Stimulated activated CD8-positive, alpha-beta memory T cell treated with anti-CD3 and anti-CD28 coated beads, Interleukin-7, amount 100 ng/mL, for 1 hour (primary cell): ENCODE measurements at places on chromosomes 3 and 15.
A peak's percentile ranks its signal among the peaks of the same experiment; 100 is the strongest.

- DNase-seq = no peak
These were observed 949 bp upstream of the MITF start for GRCh38 chr3:69738315-69738714.

DNA sequence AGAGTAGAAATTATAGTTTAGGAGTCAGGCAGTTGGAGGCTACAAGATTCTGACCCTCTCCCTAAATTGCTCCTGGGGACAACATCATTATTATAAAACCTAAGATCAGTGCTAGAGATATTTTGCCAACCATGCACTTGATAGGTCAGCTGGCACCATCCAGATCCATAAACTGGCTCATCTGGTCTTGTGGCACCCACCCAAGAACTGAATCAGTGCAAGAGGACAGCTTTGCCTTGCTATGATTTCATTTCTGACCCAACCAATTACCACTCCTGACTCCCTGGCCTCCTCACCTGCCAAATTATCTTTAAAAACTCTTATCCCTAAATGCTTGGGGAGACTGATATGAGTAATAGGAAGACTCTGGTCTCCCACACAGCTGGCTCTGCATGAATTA is 461.1 kb upstream of the TGFBR2 start:
- DNase-seq = no peak

- no peak for DNase-seq
These were observed 95.6 kb downstream of the ECT2 start for GRCh38 chr3:172846103-172846561.

GRCh38 chr15:28786521-28786920 is 61.9 kb downstream of the GOLGA6L7 start:
- DNase-seq = no peak

DNA sequence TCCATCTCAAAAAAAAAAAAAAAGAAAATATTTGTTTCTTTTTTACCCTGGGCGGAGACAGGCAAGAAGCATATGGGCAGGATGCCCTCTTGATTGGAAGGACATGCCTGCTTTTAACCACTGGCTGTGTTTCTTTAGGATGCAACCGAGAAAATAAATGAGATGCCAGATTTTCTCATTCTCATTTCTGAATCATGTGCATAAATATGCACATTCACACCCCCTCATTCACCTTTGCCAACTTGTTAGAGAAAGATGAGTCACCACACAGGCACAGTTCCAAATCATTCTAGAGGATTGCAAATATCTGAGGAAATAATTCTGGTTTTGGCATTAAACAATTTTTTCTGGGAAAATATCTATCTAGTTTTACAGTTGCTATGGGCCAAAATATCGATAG is 3.3 kb downstream of the LIPH start:
- DNase-seq = no peak

DNA sequence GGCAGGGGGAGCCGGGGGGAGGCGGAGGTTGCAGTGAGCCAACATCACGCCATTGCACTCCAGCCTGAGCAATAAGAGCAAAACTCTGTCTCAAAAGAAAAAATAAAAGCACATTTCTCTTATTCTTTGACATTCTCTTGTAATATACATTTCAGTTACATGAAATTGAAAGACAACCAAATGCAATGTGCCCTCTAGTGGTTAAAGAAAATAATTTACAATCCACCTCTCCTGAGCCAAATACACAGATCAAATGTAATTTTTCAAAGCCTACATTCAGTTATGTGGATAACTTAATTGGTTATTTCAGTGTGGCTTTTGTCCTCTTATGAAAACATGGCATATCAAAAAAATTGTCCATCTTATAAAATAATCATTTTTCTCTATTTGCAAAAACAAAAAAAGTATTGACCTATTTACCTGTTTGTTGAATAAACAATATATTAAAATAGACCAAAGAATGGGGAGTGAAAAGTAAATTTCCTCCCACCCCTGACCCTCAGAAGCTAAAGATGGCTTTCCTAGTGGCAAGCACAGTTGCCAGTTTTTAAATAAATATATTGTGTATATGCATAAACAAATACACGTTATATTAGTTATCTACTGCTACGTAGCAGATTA is 14.2 kb upstream of the U2SURP start:
- no peak for DNase-seq

GRCh38 chr3:188507244-188507720 is 353.3 kb downstream of the LPP start:
- no peak for DNase-seq

DNA sequence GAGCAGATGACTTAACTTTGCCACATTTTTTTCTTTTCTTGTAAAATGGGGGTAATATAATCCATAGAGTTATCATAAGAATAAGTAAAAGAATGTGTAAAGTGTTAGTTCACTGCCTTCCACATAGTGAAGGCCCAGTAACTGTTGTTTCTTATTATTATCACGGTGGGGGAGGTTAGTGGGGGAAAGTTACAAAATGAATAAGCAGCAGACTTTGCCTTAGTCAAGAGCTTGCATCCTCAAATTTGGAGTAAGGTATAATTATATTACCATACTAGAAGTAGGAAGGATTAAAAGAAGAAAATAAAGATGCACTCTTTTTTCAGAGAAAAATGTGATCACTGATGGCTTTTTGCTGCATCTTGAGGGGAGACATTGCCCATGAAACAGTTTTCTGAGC is 247.6 kb downstream of the PTPRG start:
- DNase-seq = no peak

GRCh38 chr3:55884491-55885285 is 397.6 kb upstream of the WNT5A start:
- no peak for DNase-seq

- DNase-seq = no peak
These were observed 29.7 kb downstream of the BUB1B start for GRCh38 chr15:40190591-40190990.

DNA sequence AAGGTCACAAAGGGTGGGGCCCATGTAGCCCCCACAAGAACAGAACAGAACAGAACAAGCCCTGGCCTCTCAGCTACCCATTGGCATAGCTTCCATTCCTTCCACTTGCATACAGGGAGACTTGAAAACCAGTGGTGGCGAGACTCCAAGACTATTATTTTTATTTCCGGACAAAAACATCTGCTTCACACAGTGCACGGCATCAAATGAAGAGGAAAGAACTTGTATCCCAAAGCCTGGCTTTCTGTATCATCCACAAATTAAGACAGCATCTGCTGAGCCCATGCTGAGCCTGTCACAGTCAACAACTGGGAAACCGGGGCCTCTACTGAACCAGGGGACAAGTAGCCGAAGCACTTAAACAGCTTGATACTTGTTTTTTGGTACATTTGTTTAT is 56.0 kb downstream of the CLEC3B start:
- DNase-seq = no peak

- DNase-seq = no peak
These were observed 60.5 kb upstream of the PRR23C start for GRCh38 chr3:139105154-139105702.

- no peak for DNase-seq
These were observed 8.6 kb downstream of the NT5DC2 start for GRCh38 chr3:52524752-52525679.

GRCh38 chr3:87410110-87410509 is 133.7 kb upstream of the POU1F1 start:
- DNase-seq = no peak

DNA sequence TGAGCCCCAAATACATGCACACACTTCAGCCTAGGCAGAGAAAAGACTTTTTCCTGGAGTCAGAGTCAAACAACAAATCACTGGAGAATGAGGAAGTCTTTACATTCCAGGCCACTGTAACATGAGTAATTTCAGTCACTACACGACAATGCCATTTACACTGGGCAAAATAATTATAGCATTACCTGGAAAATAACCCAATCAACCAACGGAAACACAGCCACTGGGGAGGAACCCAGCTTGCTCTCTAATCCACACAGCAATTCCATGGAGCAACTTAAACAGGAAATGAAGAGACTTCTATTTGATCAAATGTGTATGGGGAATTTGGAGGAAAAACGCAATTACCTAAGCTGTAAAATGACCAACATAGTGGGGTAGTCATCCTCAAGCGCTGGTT is 15.2 kb downstream of the FSTL1 start:
- no peak for DNase-seq

DNA sequence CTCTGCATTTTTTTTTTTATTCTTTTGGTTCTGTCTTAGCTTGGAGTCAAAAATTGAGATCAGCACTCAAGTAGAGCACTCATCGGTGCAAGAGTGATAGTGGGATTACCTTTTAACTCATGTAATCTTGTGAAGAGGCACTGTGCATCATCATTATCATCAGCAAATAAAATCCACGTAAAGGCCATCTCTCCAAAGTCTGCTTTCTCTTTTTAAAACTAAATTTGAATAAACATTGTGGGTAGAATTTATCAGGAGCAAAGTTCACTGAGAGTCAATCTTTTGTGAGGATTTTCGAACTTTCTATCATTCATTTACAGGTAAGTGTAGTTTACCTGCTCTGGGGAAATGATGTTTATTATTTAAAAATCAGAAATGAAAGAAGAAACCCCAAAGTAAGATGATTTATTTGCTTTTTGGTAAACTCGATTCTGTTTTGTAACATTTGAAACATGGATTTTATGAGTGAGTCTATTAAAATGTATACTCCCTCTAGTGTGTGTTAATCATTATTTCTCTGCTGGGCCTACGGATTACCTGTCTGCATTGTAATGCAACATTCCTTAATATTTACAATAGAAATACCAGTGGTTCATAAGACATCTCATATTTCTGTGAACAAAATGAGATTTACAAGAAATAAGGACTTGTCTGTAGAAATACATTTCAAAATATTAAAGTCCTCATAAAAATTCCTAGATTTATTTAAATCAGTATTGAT is 327.7 kb upstream of the NAALADL2 start:
- DNase-seq = no peak

DNA sequence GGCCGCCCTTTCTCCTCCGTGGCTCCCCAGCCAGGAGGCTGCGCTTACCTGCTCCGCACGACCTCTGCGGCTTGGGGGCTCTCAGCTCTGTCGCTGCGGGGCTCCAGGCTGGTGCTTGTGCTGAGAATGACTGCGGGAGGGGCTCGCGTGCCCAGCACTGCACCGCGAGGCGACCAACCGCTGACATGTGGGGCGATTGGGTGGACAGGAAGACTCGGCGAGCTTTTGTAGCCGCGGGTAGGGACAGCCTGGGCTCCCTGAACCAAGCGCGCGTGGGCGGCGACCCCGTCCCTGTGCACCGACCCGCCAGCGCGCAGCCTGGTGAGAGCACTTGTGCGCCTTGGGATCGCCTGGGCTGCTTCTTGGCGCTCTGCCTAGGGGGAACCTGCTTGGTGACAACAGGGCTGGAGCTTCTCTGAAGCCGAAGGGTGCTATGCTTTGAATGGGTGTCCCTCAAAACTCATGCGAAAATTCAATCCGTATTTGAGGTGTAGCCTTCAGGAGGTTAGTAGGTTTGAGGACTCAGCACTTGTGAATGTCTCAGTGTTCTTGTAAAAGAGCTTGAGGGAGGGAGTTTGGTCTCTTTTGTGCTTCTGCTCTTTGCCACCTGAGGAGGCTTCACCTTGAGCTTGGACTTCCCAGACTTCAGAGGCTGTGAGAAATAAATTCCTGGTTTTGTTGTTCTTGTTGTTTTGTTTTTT is 50.4 kb downstream of the IL12A start:
- no peak for DNase-seq

- peak; percentile 30 for DNase-seq
These were observed 12.4 kb downstream of the TNK2 start for GRCh38 chr3:195895861-195896360.

GRCh38 chr3:64837986-64838735 is 150.4 kb upstream of the ADAMTS9 start:
- DNase-seq = no peak

GRCh38 chr3:14261229-14261628 is 82.6 kb downstream of the LSM3 start:
- DNase-seq = peak; percentile 60

GRCh38 chr3:16109929-16110328 is 64.6 kb upstream of the GALNT15 start:
- DNase-seq = no peak

DNA sequence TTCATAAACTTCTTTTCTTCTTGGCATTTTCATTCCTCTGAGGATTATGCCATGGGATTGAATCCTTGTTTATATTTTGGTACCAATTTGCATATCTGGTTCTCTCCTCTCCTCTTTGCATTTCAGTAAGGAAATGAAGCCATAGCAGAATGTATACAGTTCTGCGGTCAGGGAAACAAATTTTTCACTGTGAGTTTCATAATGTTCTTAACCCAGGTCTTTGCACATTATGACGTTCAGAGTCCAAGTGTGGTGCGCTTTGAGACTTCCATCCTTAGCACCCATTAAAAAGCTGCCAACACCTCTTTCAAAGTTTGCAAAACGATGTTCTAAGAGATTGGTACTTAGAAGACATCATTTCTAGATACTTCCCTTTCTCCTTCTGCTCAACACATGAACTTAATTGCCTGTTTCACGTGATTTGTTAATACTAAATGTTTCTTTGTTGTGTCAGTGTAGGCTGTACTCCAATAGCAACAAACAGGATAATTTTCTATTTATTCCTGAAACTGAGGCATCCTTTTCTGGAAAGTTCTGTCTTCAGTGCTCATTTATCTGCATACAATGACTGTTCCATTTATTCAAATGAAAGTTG is 953.1 kb upstream of the NR2F2 start:
- no peak for DNase-seq

- DNase-seq = no peak
These were observed 71.1 kb upstream of the XCR1 start for GRCh38 chr3:46098319-46098761.
